ENCODE measurements at places on chromosomes 11 and 22.
A peak's percentile ranks its signal among the peaks of the same experiment; 100 is the strongest.

- DNase-seq, result no peak
These were observed 102.3 kb upstream of the PITPNB start for GRCh38 chr22:28021116-28021997.

- DNase-seq, result peak; percentile 90
These were observed 204.9 kb downstream of the CSNK2A3 start for GRCh38 chr11:11148104-11148509.

- peak; percentile 96 for DNase-seq
These were observed 18.2 kb downstream of the RTN4R start for GRCh38 chr22:20249797-20250354.

DNA sequence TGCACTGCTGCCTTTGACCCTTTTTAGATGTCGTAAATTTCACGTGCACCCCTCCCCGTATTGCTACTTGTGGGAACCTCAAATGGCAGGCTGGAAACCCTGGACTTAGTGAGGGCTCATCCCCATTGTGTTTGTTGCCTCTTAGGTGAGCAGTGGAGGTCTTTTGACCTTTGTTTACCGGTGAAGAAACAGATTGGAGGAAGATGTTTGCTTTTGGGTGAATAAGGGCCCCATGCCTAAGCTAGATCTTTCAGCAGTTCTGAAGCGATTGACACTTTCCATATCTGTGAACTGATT is 782 bp downstream of the SMARCB1 start:
- DNase-seq, result no peak

GRCh38 chr11:45657496-45658260 is 7.7 kb downstream of the CHST1 start:
- no peak for DNase-seq

GRCh38 chr11:100684101-100685065 is 2.7 kb upstream of the ARHGAP42 start:
- DNase-seq, result no peak

Measured in tongue (tissue), 3 donors.